ENCODE measurements at places on chromosomes 5 and 9. TPM values are rescaled to one million over a fixed set of nuclear protein-coding genes. Genes with fewer than 3 reads are reported as not detected.

GRCh38 chr5:170522211-170523141, 18.7 kb downstream of the KCNIP1 start:
- no peak for DNase-seq

DNA sequence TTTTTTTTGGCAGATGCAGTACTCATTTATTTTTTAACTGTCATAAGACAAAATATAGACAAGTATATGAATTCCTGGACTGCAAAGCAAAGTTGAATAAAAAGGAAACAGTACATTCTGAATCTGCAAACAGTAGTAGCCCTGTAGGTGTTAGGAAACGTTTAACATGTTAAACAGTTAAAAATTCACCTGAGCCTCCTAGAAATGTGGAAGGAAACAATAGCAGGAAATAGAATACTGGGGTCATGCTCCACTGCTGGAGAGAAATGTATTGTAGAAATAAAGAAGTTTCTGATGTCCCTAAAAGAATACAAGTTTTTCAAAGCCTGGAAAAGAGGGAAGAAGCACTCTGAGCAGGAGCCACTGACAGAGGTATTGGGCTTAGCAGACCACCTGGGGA, 866.0 kb downstream of the PTPRD start:
- no peak for DNase-seq

The CDX1 gene
- total RNA-seq, result not detected

GRCh38 chr5:55223812-55224240, 3.3 kb downstream of the MCIDAS start:
- DNase-seq, result no peak

The ANKRD55 gene
- 0.48 TPM for total RNA-seq

The PCDHGB4 gene
- 10.1 TPM for total RNA-seq

DNA sequence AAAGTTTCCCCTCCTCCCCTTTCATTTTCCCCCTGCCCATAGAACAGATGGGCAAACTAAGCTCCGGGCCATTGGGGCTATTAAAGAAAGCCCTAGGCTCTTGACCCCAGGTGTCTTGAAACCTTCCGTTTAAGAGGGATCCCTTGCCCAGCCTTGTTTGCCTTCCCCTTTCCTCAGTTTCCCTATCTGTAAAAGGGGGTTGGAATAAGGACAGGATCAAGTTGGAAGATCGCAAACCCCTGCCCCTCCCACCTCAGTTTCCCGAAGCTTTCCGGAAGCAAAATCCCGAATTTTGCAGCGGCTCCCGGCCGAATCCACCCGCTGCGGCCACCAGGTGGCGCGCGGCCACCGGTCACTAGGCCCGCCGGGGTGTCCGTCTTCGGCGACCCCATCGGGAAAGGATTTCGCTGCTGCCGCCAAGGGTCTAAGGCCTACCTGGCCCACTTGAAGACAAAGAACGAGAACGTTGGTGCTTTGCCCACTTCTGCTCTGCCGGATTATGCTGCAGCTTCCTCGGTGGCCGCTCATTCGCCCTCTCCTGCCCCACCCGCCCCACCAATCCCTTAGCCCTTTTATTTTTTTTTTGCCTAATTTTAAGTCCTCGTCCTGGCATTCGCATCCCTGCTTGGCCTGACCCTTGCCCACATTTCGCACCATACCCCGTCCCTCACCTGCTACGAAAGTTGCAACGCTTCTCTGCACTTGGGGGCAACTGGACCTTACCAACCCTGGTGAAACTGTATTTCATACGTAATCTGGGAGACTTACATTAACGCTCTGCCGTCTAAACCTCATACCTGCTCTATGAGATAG, 962 bp upstream of the NR6A1 start:
- DNase-seq, result peak; percentile 91

GRCh38 chr9:26955222-26955903, 849 bp upstream of the IFT74 start:
- no peak for DNase-seq

The CTXN3 gene
- not detected for total RNA-seq

The TMOD1 gene
- 24.5 TPM for total RNA-seq

- DNase-seq, result no peak
Observed at GRCh38 chr9:81108821-81109220, 580.5 kb downstream of the TLE1 start.

The EPB41L4A gene
- total RNA-seq, result 38.6 TPM

- DNase-seq, result no peak
Observed at GRCh38 chr5:157835041-157835440, 23.9 kb downstream of the CLINT1 start.

DNA sequence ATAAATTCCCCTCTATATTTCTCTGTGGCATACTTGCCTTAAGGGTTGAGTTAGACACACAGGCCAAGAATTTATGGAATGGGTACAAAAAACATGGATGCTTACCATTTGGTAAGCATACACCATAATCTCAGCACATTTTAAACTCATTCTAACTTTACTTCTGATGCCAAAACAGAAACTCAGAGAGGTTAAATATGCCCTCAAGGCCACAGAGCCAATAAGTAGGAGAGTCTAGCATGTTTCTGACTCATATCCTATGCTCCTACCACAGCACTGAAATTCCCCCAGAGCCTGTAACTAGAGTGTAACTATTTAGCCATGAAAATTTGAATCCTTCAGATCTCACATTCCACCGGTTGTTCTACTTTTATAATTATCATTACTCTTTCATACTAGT, 559.7 kb downstream of the ACTL7B start:
- DNase-seq, result no peak

- DNase-seq, result no peak
Observed at GRCh38 chr5:108467563-108467962, 85.7 kb upstream of the FBXL17 start.

- DNase-seq, result peak; percentile 62
Observed at GRCh38 chr9:2126331-2126803, 111.2 kb downstream of the SMARCA2 start.

- no peak for DNase-seq
Observed at GRCh38 chr9:23849379-23850035, 23.5 kb upstream of the ELAVL2 start.

The ANKRD33B gene
- 3.3 TPM for total RNA-seq

- DNase-seq, result no peak
Observed at GRCh38 chr9:76203373-76203772, 190.9 kb downstream of the RFK start.

The ADAMTS19 gene
- total RNA-seq, result 0.42 TPM
